ENCODE measurements at places on chromosomes 2 and 18.

- DNase-seq: no peak
Observed at GRCh38 chr2:177353187-177353478, 39.4 kb upstream of the AGPS start.

DNA sequence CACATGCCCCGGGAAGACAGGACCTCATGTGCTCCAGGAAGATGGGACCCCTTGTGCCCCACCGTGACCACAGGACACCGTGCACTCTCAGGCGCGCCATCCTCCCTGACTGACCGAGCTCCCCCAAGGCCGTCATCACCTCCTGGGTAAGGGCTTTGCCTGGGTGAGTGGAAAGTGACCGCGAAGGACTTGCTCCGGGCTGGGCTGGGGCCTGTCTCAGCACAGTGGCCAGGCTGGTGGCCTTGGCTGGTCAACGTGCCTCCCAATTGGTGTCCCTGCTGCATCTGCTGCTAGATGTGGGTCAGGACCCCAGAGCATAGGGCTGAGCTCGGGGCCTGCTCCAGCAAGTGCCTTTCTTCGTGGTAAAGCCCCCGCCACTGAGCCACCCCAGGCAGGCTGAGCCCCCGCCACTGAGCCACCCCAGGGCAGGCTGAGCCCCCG is 69.7 kb upstream of the CTDP1 start:
- DNase-seq: no peak

DNA sequence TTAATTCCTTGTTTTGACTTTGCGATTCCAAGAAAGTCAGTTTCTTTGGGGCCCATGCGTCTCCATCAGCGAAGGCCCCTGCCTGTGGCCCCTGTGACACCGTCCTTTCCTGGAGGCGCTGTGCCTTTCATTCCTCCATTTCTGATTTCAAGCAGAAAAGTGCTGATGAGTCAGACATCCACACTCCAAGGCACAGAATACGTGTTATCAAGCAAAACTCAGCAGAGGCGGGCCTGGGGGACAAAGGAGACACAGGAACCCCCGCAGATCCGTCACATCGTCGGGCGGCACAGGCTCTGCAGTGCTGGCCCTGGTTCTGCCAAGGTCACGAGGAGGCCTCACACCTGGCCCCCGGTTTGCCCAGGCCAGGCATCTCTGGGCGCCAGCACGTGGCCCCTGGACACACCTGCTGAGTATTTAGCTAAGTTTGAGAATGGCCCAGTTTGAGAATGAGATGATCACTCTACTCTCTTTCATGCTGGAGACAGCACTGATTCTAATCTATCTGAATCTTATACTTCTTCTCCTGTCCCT is 7.2 kb upstream of the SALL3 start:
- no peak for DNase-seq

DNA sequence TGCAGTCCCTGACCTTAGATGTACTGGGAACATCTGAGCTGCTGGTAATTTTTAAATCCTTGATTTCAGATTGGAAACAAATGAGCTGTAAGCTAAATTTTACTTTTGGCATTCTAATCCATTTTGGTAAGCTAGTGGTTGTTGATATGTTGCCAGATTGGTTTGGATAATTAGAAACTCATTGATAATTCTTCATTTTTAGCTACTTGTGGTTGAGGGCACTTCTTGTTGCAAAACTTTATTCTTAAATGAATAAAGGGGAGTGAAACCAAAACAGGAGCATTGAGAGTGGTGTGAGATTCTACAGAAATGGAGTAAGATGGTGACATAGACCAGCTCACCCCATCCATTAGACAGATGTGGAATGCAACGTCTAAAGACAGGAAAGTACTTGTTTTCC is 64.5 kb downstream of the ITGB1BP1 start:
- no peak for DNase-seq

GRCh38 chr2:96115631-96116423 is 544 bp downstream of the ADRA2B start:
- DNase-seq: no peak

DNA sequence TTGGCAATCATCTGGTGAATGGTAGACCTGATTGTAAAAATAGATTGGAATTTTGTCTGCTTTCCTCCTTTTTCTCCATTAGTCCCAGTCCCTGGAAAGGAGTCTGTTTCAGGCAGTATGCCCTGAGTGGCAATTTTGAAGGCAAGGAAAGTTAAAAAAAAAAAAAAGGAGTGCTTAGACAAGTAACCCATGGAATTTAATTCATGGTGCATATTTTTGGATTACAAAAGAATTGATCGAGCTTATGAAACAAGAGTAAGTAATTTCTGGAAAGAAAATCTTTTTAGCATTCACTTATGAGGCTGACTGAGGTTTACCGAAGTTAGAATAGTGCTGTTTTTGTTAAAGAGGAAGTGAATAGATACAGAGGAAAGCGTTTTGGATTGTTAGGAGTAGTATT is 29.4 kb upstream of the TMEM178A start:
- no peak for DNase-seq

GRCh38 chr2:208638059-208638458 is 231.5 kb downstream of the PTH2R start:
- no peak for DNase-seq

DNA sequence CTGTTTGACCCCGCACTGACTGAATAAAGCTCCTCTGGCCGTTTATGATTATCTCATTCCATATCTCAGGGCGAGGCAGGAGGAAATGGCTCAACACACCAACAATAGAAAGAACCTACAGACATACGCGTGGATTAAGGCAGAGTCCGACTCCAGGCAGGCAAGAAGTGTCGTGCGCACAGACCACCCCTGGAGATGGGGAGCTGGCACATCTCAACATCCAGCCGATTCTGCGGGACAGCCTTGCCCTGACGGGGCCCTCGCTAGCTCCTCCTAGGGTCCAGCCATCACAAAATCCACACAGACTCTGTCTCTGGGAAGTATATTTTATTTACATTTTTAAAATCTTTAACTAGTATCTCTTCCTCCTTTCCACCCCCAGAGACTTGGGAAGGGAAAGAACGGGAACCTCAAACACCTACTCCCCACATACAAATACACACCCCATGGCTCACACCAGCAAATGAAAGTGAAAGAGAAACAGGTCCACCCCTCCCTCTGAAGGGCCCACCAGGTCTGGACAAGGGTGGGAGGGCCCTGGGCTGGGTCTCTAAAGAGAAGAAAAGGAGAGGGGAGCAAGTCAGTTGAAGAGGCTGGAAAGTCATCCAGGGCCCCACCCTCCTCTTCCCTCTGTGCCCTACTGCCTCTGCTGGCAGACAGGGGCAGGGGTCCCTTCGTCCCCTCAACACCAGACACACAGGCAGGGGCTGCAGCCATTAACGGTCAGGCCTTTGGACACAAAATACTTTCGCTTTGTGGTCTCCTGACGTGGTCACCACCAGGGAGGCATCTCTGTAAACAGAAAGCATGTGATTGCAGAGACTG is 3.2 kb downstream of the GPBAR1 start:
- no peak for DNase-seq

- no peak for DNase-seq
Observed at GRCh38 chr2:116804901-116805300, 1009.6 kb upstream of the DDX18 start.

- peak; percentile 44 for DNase-seq
Observed at GRCh38 chr2:38601463-38602135, 1.1 kb downstream of the HNRNPLL start.

- no peak for DNase-seq
Observed at GRCh38 chr2:20578266-20578894, 72.5 kb downstream of the HS1BP3 start.

DNA sequence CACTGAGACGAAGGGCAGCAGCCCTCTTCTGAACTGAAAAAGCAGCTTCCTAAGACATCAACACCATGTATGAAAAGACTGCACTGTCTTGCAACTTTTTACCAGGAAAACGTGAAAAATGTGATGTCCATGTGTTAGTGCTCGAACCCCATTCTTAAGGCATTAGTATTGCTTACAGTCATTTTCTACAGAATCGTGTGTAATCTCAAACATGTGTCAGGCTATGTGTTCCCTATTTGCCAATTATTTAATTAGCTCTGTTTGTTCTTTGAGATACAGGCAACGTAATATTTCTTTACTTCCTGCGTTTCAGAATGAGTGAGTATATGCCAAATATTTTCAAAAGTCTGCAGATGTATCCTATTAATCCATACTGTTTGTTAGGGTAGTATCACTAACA is 307.7 kb upstream of the CCDC68 start:
- DNase-seq: no peak

DNA sequence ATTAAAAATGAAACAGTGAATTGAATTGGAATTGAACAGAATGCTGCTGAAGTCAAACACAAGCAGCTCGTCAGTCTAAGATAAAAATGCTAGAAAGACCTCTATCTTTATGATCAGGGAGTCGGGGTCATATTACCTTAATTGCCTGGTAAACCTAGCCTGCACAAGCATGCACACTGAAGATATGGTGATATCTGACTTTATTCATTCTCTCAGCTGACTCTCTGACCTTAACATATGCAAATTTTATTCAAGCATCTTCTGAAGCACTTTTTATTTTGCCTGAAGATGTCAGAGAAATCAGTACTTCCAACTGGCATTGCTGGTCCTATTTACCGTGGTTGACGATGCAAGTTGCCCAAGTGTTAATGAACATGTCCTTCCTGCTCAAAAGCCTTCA is 56.4 kb downstream of the DNER start:
- no peak for DNase-seq

GRCh38 chr2:43402002-43402401 is 175.6 kb upstream of the ZFP36L2 start:
- no peak for DNase-seq

DNA sequence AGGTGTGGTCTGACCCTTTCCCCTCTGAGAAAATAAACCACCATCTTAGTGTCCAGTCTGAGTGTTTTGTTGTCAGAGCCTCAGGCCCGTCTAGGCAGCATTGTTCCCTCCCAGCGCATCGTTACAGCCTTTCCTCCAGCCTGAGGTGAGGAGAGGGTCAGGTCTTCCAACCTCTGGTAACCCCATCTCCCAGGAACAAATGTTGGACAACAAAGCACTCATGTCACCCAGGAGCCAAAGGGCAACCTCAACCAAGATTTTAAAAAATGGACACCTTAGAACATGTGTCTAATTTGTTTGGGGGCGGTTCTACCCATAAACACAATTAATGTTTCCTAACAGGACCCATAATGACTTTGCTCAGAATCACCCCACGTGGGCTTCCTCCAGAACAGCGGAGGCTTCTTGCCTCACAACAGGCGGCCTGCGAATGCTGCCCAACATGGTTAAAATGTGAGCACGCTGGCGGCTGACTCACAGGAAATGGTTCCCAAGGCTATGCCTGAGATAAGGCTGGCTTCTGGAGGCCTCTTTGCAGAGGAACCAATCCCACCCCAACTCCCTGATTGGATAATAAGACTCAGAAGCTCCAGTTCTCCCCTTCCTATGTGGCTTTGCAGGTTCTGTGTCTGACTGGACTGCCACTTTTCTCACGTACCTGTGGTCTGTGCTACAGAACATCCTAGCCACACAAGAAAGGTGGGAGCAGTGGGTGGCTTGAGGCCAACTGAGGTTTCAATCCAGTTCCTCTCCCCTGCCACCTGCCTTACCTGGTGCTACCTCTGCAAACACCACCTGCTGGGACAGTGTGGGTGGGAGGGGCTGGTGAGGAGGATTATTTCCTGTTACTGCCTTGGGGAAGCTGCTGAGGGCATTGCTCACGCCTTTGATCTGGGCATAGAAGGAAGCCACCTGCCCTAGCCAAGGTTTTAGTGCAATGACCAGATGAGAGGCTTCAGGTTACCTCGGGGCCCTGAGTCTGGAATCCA is 108.8 kb downstream of the B3GNT2 start:
- DNase-seq: peak; percentile 98

DNA sequence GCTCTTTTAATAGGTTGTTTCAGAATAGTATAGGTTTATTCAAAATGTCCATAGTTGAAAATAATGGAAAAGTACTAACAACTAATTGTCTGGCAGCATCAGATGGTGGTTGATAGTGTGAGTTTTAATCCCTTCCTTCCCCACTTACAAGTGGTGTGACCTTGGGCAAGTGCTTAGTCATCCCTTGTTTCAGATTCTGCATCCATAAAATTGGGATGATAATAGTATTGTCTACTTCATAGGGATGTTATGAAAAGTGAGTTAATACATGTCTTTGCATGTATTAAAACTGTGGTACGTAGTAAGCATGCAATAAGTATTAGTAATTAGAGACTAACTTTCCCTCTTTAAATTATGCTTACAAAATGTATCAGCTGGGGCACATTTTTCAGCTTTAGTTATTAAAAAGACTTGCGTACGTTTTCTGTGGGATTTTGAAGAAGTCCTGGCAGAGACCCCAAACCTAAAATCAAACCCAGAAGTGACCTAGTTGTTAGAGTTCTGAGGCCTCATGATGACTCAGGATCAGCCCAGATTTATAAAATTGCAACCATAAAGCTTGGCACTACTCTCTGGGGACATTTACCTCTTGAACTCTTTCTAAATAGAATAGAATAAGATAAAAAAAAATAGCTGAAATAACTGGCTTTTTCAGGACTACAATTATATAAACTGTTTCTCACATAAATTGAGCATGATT is 8.6 kb downstream of the ITGA4 start:
- DNase-seq: peak; percentile 82

DNA sequence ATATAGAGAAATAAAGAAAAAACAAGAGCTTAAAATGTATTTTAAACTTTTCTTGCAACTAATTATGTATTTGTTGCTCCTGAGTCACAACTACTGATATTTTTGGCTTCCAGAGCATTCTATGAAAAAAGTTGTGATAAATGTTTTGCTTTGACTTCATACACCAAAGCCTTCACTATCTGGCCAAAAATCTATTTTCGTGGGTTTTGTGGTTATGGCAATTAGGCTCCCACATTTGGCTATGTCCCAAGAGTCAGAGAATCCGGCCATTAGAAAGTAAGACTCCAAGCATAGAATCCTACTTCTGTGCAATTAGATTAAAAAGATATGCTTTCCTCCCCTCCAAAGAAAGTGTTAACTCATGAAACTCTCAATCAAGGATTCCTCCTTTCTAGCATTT is 1456.1 kb upstream of the ACVR2A start:
- DNase-seq: peak; percentile 16

- DNase-seq: no peak
Observed at GRCh38 chr2:88554189-88554588, 73.1 kb downstream of the EIF2AK3 start.

DNA sequence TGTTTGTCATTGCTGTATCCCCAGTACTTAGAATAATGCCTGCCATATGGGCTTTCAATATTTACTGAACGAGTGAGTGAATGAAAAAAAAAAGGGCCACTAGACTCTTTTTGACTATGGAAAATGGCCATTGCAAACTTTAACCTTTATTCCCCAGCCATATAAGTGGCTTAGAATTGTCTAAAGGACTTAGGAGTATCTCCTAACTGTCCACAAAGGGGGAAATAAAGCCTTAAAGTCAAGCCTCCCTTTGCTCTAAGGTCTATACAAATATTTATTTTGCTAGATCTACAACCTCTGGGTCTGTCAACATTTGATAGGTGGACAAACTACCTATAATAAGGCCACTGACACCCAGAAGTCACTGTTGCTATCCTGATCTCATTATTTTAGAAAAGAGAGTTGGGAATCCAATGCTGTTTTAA is 25.7 kb downstream of the UPP2 start:
- no peak for DNase-seq

GRCh38 chr2:127968610-127969339 is 59.1 kb downstream of the SAP130 start:
- DNase-seq: peak; percentile 23

- no peak for DNase-seq
Observed at GRCh38 chr2:42809131-42809818, 16.9 kb upstream of the HAAO start.

- no peak for DNase-seq
Observed at GRCh38 chr18:31821545-31822171, 61.0 kb upstream of the SLC25A52 start.

- DNase-seq: peak; percentile 86
Observed at GRCh38 chr2:62199392-62200125, 3.6 kb downstream of the B3GNT2 start.

- peak; percentile 79 for DNase-seq
Observed at GRCh38 chr2:149908726-149909683, 321.4 kb upstream of the MMADHC start.

- DNase-seq: peak; percentile 59
Observed at GRCh38 chr18:50917021-50917420, 38.1 kb downstream of the ME2 start.
